Peyer's patch (tissue), 4 donors: ENCODE measurements at places on chromosomes 5 and 9. TPM values are rescaled to one million over a fixed set of nuclear protein-coding genes. Genes with fewer than 3 reads are reported as not detected.

Gene SVEP1
- 40.1 TPM for total RNA-seq

Gene PCDHGA5
- 0.94 TPM for total RNA-seq

Gene FAM221B
- total RNA-seq: not detected

Gene C5orf63
- total RNA-seq: 1.7 TPM

DNA sequence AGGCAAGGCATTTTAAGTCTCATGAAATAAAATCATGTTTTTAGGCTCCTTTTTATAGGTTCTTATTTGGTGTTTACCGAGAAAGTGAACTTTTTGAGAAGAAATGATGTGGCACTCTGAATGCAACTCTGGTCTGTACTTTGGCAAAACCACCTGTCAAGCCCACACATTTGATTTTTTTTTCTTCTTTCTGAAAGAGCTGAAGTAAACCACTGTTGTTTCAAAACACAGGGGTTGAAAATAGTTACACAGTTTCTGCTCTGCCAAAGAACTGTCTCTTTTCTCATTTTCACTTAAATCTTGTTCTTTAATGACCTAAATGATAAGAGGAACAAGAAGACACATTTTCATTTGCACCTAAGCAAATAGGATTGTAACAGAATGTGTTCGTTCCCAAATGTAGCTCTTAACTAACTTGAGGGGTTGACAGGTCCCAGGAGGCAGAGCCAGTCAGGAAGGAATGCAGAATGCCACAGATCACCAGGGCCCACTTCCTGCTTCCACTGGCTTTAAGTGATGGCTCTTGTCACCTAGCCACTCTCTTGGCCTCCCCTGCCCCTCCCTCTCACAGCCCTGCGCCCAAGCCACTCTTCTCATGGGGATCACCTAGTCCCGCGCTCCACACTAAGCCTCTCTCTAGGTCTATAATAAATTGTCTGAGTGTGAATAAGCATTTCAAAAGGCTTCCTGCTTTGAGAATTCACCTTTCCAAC lies 47.3 kb downstream of the MED27 start:
- no peak overlapping the region for H3K27ac ChIP-seq
- no peak for DNase-seq
- no peak overlapping the region for H3K4me3 ChIP-seq

DNA sequence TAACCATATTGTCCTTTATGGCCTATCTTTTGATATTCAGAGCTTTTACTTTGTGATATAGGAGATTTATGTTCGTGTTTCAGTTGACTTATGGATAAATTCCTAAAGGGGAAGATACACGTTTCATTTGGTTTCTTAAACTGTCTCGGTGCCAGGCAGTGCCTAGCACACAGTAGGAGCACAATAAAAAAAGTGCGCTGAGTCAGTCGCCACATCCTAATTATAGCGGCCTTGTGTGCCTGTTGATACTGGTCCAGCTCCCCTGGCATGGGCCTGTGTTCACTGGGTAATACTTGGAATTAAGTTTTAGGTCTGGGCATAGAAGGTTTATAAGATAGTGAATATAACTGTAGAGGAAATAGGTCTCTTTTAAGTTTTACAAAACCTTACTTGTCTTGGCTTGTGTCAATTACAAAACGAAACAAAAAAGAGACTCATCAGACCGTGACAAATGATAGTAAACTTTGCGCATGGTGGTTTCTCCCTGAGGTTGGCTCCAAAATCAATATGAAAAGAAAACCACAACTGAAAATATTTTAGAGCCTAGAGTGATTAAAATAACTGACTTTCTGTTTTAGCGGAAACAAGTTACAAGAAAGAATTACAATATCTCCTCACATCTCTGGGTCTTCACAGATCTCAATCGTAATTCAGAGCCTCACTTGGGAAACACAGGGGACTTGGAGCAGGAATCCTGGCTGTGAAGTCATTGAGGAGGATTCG lies 84.8 kb downstream of the MVB12B start:
- no peaks in the 10 kb centered on the region for H3K4me1 ChIP-seq
- H3K27me3 ChIP-seq: no peaks in the 10 kb centered on the region
- no peak for DNase-seq
- no peak overlapping the region for H3K4me3 ChIP-seq
- no peaks in the 10 kb centered on the region for H3K36me3 ChIP-seq

GRCh38 chr9:19145881-19146280 lies 18.6 kb upstream of the PLIN2 start:
- peak; percentile 14 for DNase-seq
- H3K27ac ChIP-seq: no peak overlapping the region
- H3K4me3 ChIP-seq: no peak overlapping the region
- no peaks in the 10 kb centered on the region for H3K4me1 ChIP-seq
- no peaks in the 10 kb centered on the region for H3K36me3 ChIP-seq
- H3K27me3 ChIP-seq: no peaks in the 10 kb centered on the region

- no peaks in the 10 kb centered on the region for H3K27me3 ChIP-seq
- peaks cover 3% of the 10 kb centered on the region for H3K4me1 ChIP-seq
- H3K36me3 ChIP-seq: no peaks in the 10 kb centered on the region
- H3K4me3 ChIP-seq: no peak overlapping the region
- DNase-seq: peak; percentile 29
Measured at GRCh38 chr5:139474890-139475791, 4.3 kb downstream of the SMIM33 start.

DNA sequence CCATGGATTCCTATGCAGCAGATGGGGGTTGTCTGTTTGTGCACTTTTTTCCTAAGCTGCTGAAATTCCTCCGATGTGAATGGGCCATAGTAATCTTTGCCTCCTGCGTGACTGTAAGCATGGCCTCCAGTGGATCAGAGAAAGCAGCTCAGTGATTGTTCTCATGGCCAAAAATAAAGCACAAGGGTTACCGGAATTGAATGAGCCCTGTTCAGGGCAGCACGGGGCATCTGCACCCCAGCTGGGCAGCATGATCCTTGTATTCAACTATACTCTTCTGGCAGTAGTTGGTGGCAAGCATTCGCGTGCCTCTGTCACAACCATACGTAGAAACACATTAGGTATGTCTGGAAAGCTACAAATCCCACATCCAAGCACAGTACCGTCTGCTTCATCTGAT lies 193.9 kb downstream of the RORB start:
- H3K36me3 ChIP-seq: no peaks in the 10 kb centered on the region
- no peaks in the 10 kb centered on the region for H3K27me3 ChIP-seq
- no peaks in the 10 kb centered on the region for H3K4me1 ChIP-seq

DNA sequence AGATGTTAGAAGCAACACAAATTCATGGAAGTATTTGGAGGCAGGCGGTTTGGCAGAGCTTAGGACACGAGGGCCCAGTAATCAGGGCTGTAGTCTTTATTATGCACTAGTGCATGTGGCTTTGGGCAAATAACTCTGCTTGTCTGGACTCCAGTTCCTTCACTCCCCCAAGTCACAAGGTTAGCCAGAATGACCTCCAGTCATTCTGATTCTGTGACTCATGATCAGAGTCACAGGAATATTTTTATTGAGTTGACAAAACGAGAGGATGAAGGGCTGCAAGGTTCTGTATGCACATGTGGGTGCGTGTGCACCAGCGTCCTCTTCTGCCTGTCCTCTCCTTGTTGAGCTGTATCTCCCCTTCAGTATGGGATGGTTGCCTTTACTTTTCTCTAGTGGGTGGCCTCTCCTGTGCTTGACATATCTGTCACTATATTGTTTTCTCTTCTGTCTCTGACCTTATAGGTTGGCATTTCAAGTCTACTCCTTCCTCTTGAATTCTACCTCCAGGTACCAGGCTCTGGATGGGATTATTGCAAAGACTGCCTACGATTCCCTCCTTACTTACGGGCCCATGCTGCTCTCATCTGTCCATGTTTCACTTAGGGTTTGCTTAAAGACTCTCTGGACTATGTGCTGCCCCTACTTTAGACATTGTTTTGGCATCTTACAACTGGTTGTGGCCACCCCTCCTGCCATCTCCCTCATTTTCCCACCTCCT lies 94.6 kb downstream of the KDM4C start:
- H3K4me3 ChIP-seq: no peak overlapping the region
- H3K27me3 ChIP-seq: no peaks in the 10 kb centered on the region
- H3K4me1 ChIP-seq: no peaks in the 10 kb centered on the region
- no peak for DNase-seq

- no peak overlapping the region for H3K4me3 ChIP-seq
- DNase-seq: no peak
- no peak overlapping the region for H3K27ac ChIP-seq
- no peaks in the 10 kb centered on the region for H3K36me3 ChIP-seq
Measured at GRCh38 chr5:51379331-51379700, 3.9 kb upstream of the ISL1 start.

- no peaks in the 10 kb centered on the region for H3K36me3 ChIP-seq
- DNase-seq: no peak
- peak overlapping the region; percentile 91 for H3K27ac ChIP-seq
- no peak overlapping the region for H3K4me3 ChIP-seq
- no peaks in the 10 kb centered on the region for H3K4me1 ChIP-seq
Measured at GRCh38 chr5:76821136-76821535, 2.3 kb downstream of the F2RL1 start.

- H3K27ac ChIP-seq: no peak overlapping the region
- no peaks in the 10 kb centered on the region for H3K36me3 ChIP-seq
- no peak for DNase-seq
- H3K4me1 ChIP-seq: no peaks in the 10 kb centered on the region
- no peaks in the 10 kb centered on the region for H3K27me3 ChIP-seq
Measured at GRCh38 chr9:10835791-10836463, 223.1 kb upstream of the PTPRD start.

GRCh38 chr5:157570531-157571200 lies 4.9 kb downstream of the ADAM19 start:
- peaks cover 6% of the 10 kb centered on the region for H3K4me1 ChIP-seq
- H3K27me3 ChIP-seq: no peaks in the 10 kb centered on the region
- peak; percentile 39 for DNase-seq
- no peak overlapping the region for H3K4me3 ChIP-seq
- peak overlapping the region; percentile 92 for H3K27ac ChIP-seq
- no peaks in the 10 kb centered on the region for H3K36me3 ChIP-seq

- DNase-seq: no peak
- no peak overlapping the region for H3K4me3 ChIP-seq
- no peaks in the 10 kb centered on the region for H3K36me3 ChIP-seq
- H3K4me1 ChIP-seq: no peaks in the 10 kb centered on the region
- no peaks in the 10 kb centered on the region for H3K27me3 ChIP-seq
Measured at GRCh38 chr9:17994695-17995425, 416.0 kb downstream of the SH3GL2 start.

- no peaks in the 10 kb centered on the region for H3K36me3 ChIP-seq
- H3K27ac ChIP-seq: peak overlapping the region; percentile 56
- H3K4me1 ChIP-seq: no peaks in the 10 kb centered on the region
- H3K4me3 ChIP-seq: no peak overlapping the region
- no peaks in the 10 kb centered on the region for H3K27me3 ChIP-seq
Measured at GRCh38 chr9:122394265-122395125, 23.7 kb downstream of the PTGS1 start.

DNA sequence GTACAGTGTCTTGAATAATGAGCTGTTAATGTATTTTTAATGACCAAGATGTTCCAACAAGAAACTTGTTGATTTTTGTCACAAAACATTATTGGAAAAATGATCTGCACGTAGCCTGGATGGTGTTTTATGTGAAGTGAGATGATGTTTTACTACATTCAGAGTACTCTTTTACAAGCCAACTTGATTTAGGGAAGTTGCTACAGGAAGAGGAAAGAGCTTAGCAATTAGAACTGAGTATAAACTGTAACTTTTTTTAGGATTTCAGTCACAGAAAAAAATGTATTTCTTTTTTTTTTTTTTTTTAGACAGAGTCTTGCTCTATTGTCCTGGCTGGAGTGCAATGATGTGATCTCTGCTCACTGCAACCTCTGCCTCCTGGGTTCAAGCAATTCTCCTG lies 113.6 kb upstream of the ADRA1B start:
- H3K4me1 ChIP-seq: no peaks in the 10 kb centered on the region
- H3K36me3 ChIP-seq: no peaks in the 10 kb centered on the region
- H3K27ac ChIP-seq: no peak overlapping the region
- H3K4me3 ChIP-seq: no peak overlapping the region
- no peak for DNase-seq

GRCh38 chr5:50984640-50985039 lies 318.2 kb downstream of the PARP8 start:
- no peak overlapping the region for H3K27ac ChIP-seq
- H3K4me3 ChIP-seq: no peak overlapping the region
- H3K36me3 ChIP-seq: no peaks in the 10 kb centered on the region
- no peaks in the 10 kb centered on the region for H3K27me3 ChIP-seq
- no peak for DNase-seq

DNA sequence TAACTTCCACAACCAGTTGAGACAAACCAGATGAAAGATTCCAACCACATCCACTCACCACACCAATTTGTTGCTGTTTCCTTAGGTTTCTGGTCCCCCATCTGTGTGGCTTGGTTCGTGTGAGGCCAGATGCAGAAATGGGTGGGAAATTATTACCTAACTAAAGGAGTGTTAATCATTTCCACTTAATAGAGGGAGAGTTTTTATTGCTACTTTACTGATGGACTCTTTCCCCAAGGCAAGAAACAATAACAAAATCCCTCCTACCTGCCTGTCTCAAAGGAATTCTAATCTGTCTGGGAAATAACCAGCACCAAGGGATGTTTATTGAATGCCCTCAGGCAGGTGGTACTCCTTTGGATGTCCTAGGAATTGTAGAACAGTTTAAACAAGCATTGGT lies 76.3 kb downstream of the TMEM167A start:
- no peaks in the 10 kb centered on the region for H3K36me3 ChIP-seq
- no peaks in the 10 kb centered on the region for H3K27me3 ChIP-seq
- H3K4me3 ChIP-seq: no peak overlapping the region
- H3K27ac ChIP-seq: no peak overlapping the region
- no peaks in the 10 kb centered on the region for H3K4me1 ChIP-seq

GRCh38 chr5:150499437-150499956 lies 8.4 kb upstream of the NDST1 start:
- no peak overlapping the region for H3K27ac ChIP-seq
- no peak overlapping the region for H3K4me3 ChIP-seq
- peaks cover 13% of the 10 kb centered on the region for H3K4me1 ChIP-seq
- no peaks in the 10 kb centered on the region for H3K36me3 ChIP-seq

- H3K4me3 ChIP-seq: no peak overlapping the region
- H3K27me3 ChIP-seq: no peaks in the 10 kb centered on the region
- no peaks in the 10 kb centered on the region for H3K36me3 ChIP-seq
- DNase-seq: no peak
- no peaks in the 10 kb centered on the region for H3K4me1 ChIP-seq
- no peak overlapping the region for H3K27ac ChIP-seq
Measured at GRCh38 chr5:73969195-73970036, 343.4 kb downstream of the ARHGEF28 start.

DNA sequence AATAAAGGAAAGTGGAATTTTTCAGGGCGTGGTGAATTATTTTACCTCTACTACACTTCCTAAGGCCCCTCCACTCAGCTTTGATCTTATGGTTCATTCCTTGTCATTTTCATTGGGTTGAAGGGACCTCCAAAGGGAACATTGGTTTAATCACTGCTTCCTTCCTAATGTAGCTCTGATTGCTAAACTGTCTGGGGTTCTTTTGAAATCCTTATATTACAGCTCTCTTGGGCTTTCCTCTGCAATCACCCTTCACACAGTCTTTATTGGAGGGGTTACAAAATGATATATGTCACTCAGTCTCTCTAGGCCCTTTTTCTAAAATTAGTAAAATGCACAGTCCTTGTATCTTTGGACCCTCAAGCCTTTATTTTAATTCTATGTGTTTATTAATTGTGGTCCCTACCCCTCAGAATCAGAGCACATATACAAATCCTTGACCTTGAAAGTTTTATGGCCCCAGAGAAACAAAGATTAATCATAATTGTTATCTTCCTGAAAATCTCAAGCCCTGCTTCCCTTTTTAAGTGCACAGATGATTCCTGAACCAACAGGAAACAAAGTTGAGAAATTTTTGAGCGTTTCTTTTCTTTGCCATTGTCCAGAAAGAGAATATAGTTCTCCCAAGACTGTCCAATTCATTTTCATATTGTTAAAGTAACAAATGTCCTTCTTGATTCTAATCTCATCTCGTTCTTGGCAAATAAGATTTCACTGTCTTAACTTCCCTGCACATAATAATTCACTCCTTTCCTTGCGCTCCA lies 330.0 kb downstream of the ARRDC3 start:
- H3K27me3 ChIP-seq: no peaks in the 10 kb centered on the region
- H3K36me3 ChIP-seq: no peaks in the 10 kb centered on the region
- no peak overlapping the region for H3K27ac ChIP-seq
